Activated T-helper 17 cell treated with anti-CD3 and anti-CD28 coated beads, Interleukin-2, amount 50 U/mL, for 72 hours (primary cell): ENCODE measurements at places on chromosomes 2 and 18. TPM values are rescaled to one million over a fixed set of nuclear protein-coding genes. Genes with fewer than 3 reads are reported as not detected.

DNA sequence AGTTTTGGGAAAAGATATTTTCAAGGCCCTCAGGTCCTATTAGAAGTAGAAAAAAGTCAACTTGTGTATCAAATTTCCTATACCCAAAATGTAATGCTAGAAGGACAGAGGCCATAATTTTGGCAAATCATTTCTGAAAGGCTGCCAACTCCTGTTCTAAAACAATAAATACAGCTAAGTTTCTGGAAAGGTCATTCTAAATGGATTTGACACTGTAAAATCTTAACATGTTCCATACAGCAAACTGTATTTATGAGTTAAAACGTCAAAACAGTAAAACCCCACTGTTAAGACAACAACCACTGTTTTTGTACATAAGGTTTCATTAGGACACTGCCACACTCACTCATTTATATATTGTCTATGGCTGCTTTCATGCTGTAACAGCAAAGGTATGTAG, 9.7 kb downstream of the FAM98A start:
- ATAC-seq = no peak

DNA sequence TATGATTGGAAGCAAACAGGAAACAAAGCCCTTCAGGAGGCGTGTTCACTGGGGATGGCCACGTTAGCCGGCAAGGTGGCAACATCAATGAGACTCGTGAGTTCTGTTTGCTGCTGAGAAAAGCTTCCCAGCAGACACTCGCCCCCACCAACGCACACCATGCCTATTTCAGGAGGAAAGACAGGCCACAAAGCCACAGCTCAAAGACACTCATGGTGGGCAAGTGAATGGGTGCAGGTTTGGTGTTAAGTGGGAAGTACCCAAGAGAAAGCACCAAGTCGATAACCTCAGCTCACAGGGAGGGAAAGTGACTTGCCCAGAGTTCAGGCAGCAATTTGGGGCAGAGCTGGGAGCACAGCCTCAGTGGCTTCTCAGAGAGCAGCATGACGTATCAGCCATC, 10.5 kb upstream of the MTERF4 start:
- peak; percentile 76 for ATAC-seq

DNA sequence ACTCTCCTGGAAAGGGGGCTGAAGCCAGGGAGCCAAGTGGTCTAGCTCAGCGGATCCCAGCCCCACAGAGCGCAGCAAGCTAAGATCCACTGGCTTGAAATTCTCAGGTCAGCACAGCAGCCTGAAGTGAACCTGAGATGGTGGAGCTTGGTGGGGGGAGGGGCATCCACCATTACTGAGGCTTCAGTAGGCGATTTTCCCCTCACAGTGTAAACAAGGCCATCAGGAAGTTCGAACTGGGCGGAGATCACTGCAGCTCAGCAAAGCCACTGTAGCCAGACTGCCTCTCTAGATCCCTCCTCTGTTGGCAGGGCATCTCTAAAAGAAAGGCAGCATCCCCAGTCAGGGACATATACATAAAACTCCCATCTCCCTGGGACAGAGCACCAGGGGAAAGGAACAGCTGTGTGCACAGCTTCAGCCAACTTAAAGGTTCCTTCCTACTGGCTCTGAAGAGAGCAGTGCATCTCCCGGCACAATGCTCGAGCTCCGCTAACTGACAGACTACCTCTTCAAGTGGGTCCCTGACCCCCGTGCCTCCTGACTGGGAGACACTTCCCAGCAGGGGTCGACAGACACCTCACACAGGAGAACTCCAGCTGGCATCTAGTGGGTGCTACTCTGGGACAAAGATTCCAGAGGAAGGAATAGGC, 282.3 kb upstream of the EPC2 start:
- no peak for ATAC-seq

DNA sequence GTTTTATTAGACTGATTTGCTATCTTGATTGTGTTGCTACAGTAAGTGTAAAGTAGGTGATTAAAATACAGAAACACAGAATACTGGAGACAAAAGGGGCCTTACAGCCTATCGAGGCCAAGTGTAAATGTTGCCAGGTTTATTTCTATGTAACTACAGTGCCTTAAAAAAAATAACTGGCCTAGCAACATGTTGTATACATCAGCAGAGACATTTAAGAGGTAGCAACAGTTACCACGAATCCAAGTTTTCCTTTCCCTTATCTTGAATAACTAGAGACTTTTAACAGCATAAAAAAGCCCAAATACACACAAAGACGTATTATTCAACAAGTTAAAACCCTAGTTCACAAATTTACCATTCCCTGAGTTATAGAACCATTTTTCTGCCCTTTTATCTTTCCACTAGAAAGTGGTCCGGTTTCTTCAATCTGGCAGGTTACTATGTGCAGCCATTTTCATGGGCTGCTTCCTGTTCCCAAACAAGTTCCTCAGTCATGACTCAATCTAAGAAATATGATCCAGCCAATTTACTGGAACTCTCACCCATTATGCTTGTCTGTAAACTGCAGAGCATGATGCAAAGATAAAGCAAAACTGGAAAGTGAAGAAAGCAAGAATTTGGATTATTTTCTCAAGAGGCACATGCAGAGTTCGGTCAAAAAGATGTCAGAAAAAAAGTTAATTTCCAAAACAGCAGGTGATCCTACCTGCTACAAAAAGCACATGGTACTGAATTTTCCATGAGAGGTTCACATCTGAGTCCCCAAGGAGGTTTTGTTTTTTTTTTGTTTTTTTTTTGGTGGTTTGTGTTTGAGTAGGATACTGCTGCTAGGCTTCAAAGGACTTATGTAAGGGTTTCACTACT, 22.2 kb downstream of the NFE2L2 start:
- ATAC-seq = no peak

- peak; percentile 67 for ATAC-seq
Measured at GRCh38 chr18:70491734-70492348, 203.0 kb downstream of the SOCS6 start.

DNA sequence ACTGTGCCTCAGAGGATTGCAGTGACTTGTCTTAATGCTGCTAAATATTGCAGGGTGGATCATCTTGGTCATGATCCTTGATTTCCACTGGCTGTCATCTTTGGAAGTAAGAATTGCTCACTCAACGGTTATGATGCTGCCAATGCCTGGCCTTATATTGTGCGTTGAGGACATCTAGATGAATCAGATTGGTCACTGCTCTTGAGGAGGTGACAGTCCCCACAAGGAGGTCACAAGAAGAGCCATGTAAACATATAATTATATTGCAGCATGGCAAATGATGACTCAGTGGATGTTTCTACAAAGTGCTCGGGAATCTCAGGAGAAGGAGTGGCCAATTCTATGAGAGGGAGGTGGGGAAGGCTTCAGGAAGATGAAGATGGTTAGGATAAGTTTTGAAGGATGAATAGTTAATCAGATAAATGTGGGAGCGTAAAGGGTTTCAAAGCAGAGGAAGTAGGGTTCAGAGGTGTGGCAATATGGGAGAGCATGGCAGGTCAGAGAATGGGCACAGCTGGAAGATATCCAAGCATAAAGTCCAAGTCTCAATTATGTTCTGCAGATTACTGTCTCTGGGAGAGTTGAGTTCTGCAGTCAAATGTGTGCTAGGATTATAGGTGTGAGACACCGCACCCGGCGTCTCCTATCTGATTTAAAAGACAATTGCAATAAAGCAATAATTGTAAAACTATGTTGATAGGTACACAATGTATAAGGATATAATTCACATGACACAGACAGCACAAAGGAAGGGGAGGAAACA, 21.3 kb upstream of the TMEM131 start:
- ATAC-seq = no peak

GRCh38 chr2:225616372-225616771, 216.9 kb downstream of the NYAP2 start:
- ATAC-seq = no peak

Gene KCNG3
- total RNA-seq = not detected

Gene EFR3B
- 0.24 TPM for total RNA-seq

Gene MC4R
- total RNA-seq = not detected

Gene FAM237A
- not detected for total RNA-seq

Gene PROC
- total RNA-seq = not detected

Gene ASB18
- total RNA-seq = not detected
